ENCODE measurements at places on chromosomes 7 and 10.

DNA sequence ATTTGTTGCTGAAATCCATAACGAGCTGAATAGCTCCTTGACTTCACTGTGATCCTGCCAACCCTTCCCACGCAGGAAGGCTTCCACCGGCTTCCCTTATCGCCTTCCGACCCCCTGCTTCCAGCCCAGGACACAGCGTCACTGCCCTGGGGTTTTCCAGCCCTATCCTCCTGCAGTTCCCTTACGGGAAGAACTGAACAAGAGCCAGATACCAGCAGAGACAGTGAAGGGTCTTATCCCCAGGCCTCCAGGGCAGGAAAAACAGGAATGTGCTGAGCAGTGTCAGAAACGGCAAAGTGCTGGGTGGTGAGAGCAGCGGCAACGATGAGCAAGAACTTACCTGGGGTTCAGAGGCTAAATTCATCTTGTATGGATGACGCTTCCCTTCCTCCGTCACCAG, 22.4 kb downstream of the PDLIM1 start:
- DNase-seq, result no peak

DNA sequence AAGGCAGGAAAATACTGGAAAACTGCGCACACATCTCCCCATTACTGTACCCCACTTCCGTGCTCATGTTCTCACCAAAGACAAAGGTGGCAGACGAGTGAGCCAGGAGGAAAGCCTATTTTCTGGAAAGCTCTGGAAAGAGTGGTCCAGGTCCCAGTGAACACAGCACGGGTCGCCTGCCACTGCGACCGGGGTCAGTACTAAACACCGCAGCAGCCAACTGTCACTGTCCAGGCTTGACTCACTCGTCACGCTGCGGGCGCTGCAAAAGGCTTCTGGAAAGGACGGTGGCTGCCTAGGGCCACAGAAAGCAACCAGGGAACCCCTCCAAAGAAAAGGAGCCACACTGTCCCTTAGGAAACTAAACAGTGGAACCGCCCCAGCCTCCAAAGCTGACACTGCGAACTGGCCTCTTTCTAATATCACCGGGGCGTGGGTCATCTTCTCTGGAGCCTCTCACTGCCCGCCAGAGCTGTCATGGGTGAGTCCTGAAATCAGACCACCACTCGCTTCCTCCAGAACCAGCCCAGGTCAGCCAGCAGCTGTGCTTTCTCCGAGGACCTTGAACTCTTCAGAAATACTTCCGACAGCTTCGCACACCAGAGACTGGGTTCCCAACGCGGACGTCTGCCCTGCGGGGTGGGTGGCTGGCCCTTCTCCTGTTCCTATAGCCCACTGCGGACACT, 4.0 kb downstream of the RADIL start:
- no peak for DNase-seq

- DNase-seq, result no peak
These were observed 96.7 kb upstream of the PIK3CG start for GRCh38 chr7:106768324-106768751.

- DNase-seq, result no peak
These were observed 256.1 kb downstream of the ZMYND11 start for GRCh38 chr10:391305-391704.

GRCh38 chr7:20393021-20393610, 62.4 kb downstream of the ITGB8 start:
- DNase-seq, result no peak

DNA sequence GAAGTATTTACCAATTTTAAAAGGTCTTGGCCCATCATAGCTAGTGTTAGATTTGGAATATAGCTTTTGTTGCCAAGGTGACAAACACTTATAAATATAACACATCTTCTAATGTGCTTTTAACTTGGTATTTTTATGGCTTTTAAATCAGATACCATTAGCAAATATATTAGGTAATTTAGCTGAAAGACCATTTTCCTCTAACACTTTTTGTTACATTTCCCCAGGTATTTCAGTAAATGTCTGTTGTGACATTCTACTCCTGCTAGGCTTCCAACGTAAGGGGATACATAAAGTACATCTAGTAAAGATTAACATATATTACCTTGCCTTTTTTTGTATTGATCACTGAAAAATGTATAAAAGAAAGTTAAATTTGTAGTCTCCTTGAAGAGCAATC, 75.0 kb upstream of the SEM1 start:
- DNase-seq, result no peak

- no peak for DNase-seq
These were observed 605 bp upstream of the NFKB2 start for GRCh38 chr10:102394801-102395399.

DNA sequence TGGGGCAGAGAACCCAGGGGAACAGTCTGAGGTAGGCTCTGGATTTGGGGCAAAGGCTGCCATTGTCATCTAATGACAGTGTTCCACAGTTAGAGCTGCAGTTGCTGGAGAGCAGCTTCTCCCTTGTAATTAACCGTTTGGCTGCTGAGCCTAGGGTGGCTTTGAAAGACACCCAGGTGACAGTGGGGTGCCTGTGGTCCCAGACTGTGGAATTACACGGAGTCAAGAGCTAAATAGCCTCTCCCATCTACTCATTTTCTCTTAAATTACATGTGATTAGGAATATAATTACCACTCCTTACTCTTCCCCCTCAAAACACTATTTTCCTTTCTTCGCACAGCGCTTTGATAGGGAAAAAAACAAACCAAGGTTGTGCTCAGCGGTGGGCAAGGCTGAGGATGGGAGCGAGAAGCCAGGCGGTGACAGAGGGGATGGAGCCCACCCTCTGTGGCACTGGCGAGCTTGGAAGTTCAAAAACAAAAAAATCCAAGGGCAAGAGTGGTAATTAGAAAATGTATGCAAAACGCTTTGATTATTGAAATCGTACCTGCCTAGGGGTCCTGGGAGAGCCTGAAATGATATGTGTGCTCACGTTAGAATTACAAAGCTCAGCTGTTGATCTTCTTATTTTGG, 44.1 kb downstream of the BAMBI start:
- DNase-seq, result no peak

- DNase-seq, result no peak
These were observed 115.4 kb downstream of the SDK1 start for GRCh38 chr7:3416453-3416852.

DNA sequence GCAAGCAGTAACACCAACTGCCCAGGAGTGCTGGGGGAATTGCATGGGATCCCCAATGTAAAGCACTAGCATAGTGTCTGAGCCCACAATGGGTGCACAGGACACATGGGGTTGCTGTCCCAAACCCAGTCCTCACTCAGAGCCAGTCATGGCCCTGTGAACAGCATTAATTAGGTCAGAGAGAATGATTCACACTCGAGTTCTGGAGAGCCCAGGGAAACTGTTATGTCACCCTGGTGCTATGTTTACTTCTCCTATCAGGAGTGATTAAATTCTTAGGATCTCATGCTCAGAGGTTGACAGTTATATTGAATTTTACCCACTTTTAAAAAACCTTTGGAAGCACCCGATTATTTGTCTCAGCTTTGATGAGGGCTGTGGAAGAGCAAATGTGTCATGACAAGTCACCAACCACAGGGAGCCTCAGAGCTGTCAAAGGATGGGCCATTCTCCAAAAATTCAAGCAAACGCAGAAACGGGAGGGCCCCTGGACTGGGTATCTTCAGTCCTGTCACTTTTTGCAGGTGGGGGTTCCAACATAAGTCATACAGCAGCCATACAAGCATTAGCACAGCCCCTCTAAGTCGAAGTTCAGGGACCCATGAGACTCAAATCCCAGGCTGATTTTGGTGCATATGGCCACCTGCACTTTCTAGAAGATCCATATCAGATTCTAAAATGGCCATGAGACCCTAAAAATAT, 1.3 kb upstream of the RASSF4 start:
- no peak for DNase-seq

- DNase-seq, result no peak
These were observed 71.2 kb downstream of the ADRA2A start for GRCh38 chr10:111148025-111148424.

DNA sequence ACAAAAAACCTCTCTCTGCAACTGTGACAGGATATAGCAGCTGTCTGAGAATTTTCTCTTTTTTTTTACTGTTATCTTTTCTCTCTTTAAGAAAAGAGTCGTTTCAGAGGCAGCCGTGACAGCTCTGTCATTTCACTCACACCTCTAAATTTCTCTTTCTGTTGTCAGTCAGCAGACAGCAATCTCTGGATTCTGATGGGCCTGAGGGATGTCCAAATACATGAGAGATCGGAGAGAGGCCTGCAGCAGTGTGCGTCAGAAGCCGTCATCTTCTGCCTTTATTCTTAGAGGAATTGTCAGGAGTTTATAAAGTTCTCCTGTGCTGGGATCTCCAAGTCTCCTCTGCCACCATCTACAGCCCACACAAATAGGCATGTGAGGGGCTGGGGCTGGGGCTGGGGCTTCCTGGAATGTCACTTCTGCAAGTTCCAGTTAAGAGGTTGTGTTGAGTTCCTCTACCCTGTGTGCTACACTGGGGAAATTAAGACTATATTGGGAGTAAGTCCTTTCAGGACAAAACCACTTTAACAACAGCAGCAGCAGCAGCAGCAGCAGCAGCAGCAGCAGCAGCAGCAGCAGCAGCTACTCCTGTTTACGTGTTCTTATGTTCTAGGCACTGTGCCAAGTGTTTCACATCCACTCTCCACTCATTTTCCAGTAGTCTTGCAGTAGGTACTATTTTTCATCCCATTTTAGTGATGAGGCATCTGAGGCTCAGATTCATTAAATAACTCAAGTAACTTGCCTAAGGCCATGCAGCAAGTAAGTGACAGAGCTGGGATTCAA, 541.3 kb downstream of the LRMDA start:
- DNase-seq, result no peak

DNA sequence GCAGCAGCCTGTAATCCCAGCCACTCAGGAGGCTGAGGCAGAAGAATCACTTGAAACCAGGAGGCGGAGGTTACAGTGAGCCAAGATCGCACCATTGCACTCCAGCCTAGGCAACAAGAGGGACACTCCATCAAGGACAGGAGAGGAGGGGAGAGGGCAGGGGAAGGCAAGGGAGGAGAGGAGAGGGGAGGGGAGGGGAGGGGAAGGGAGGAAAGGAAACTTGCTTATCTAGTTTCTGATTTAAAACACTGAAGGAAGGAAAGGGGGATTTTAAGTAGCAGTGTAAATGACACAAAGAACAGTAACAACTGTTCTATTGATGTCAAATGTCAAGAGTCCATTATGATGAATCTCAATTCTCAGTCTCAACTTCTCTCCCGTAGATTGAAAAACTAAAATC, 43.7 kb downstream of the SRPK2 start:
- no peak for DNase-seq

DNA sequence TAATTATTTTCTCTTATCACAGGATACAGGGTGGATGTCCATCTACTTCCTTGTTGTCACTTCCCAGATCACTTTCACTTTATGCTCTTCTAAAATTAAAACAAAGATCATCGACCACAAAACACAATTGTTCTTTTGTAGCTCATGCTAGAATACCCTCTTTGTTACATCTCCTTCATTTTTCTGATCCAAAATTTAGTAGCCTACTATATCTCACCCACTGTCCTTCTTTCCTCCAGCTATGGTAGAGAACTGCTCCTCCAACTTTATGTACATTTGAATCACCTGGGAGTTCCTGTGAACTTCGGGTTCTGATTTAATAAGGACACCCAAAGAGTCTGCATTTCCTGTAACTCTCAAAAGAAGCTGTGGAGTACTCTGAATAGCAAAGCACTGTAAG, 1.2 kb upstream of the AHR start:
- DNase-seq, result no peak

GRCh38 chr7:40944981-40945585, 757.8 kb downstream of the INHBA start:
- no peak for DNase-seq

DNA sequence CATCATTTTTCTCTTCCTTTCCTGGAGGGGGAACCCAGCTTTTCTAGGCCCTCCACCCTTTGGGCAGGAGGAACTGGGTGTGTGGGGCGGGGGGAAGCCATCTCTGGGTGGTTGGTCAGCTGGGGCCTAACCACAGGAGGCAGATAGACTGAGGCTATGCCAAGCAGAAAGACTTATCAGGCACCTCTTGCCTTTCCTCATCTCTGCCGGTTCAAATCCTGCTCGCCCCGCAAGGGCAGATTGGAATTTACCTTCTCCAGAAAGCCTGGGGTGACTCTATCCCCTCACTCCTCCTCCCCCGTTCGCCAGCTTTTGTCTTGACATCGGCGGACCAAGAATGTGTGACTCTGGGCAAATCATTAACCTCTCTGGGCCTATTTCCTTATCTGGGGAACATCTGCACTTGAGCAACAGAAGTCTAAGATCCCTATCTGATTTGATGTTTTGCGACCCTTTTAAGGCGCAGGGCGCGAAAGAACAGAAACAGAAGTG, 584 bp upstream of the GARS1 start:
- DNase-seq, result no peak

GRCh38 chr10:24375510-24375909, 166.6 kb downstream of the KIAA1217 start:
- DNase-seq, result no peak

- DNase-seq, result no peak
These were observed 70.0 kb upstream of the CC2D2B start for GRCh38 chr10:95837783-95838182.

- DNase-seq, result no peak
These were observed 218.2 kb downstream of the ANK3 start for GRCh38 chr10:60171436-60172013.

DNA sequence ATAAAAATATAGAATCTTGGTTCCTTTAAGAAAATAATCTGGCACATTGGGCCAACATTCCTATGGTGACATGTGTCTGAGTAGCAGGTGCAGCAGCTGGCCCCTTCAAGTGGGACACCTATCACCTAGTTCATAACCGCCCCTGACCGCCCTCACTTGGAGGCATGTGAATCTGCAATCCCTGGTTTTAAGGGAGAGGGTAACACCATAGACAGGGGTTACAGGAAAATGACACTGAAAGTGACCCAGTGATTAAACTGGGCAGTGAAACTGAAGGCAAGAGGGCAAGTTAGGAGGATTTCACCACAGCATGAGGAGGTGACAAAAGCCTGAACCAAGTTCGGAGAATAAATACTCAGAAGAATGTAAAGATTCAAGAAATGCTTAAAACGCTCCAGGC, 1.1 kb downstream of the RSU1 start:
- no peak for DNase-seq

DNA sequence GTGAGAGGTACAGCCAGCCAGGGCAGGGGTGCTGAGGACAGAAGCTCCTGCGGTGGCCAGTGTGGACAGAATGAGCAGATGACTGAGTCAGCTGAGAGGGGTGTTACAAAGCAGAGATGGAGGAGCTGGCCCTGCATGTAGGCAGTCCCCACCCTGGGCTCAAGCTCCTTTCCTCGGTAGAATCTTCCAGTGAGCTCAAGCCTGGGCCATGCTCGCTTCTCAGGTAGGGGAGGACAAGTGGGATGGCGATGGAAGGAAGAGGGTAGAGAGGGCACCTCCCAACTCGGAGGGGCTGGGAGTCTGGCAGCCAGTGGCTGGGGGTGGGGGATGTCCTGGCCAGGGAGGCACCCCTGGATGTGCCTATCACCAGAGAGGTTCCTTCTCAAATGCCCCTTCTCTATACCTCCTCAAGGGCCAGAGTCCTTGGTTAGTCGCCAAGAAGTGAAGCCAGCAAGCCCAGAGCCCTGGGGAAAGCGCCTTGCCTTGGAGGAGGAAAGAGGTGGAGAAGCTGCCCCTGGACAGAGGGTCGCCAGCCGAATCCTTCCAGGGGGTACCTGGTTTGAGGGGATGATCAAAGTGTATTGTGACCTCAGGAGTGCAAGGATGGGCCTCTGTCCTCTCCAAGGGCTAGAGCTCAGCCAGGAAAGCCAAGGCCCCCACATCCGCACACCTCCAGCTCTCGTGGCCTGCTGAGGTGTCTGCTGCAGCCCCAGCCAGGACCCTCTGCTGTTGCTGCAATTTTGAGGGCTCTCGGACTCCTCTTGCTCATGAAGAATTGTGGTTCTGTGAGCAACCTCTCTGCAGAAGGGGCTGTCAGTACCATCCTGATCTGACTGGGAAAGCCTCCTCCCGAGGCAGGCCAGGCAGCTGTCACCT, 88.6 kb upstream of the MACROH2A2 start:
- no peak for DNase-seq

- DNase-seq, result no peak
These were observed 260.8 kb downstream of the SKAP2 start for GRCh38 chr7:26603631-26604030.

All from amygdala (tissue), 56 donors.